ENCODE measurements at places on chromosomes 4 and X.

GRCh38 chrX:63686878-63687714, 97.9 kb downstream of the ARHGEF9 start:
- DNase-seq = no peak

- no peak for DNase-seq
Measured at GRCh38 chrX:155027509-155028066, 944 bp downstream of the FUNDC2 start.

DNA sequence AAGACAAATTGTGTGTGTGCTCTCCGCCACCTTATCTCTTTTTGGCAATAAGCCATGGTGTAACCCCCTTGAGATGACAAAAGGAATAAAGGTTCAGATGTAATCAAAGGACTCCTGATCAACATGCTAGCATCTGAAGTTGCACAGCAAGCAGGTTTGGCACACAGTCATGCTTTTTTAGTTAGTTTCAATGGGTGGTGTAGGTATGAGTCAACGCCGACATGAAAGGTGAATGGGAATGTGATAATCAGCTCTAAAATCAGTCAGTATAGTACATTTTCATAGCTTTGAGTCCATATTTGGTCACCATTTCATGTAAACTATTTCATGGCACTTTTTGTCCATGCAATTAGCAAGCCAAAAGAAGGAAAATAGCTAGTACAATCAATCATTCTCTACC, 50.4 kb upstream of the ETNPPL start:
- DNase-seq = no peak

- no peak for DNase-seq
Measured at GRCh38 chr4:94523617-94524016, 71.9 kb downstream of the PDLIM5 start.

DNA sequence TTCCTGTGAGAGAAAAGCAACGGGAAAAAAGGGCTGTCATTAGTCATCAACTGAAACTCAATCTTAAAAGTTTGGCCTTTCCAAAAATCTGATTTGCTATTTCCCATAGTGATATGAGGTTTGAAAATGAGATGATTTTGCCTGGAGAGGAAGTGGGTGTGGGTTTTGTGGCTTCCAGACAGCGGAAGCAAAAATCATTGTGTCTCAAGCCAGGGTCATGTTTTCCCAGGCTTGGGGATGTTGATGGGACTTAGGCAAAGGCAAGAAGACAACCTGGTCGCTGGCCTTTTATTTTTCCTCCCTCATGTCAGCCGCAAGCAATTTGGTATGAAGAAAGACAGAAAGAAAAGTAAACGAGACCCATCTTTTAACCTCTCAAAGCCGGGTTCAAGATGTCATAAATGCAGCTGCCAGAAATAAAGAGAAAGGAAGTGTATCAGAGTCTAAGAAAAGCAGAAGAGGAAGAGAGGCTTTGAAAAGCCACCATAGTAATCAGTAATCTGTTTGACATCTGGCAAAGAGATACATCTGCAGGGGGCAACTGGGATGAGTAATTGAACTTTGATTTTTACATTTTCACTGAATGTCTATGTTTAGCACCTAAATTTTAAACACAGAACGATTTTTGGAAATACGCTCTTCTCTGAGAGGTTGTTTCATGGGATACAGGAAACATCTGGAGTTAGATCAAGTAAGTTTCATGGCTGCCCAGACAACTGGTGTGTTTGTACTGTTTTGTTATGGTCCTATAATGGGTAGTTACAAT, 521.6 kb upstream of the SLIT2 start:
- DNase-seq = no peak

GRCh38 chr4:123163501-123163900, 233.1 kb upstream of the SPRY1 start:
- no peak for DNase-seq

- DNase-seq = no peak
Measured at GRCh38 chrX:84907324-84907968, 96.2 kb upstream of the APOOL start.

DNA sequence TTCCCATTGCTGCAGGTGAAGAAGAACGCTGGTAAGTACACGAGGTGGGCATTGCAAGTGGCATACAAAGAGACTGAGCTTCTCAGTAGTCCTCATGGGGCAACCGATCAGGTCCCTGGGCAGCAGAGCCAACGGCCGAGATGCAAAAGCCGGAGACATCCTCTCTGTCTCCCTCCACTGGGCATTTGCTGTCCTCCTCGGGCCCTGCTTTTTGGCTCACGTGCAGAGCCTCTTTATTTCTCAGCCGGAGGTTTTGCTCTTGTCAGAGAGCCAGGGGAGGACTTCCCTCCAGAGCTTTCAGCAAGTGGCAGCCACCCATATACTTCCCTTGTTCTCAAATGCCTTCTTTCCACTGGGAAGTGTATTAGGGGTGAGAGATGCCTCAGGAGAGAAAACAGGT, 18.0 kb downstream of the STARD8 start:
- DNase-seq = no peak

DNA sequence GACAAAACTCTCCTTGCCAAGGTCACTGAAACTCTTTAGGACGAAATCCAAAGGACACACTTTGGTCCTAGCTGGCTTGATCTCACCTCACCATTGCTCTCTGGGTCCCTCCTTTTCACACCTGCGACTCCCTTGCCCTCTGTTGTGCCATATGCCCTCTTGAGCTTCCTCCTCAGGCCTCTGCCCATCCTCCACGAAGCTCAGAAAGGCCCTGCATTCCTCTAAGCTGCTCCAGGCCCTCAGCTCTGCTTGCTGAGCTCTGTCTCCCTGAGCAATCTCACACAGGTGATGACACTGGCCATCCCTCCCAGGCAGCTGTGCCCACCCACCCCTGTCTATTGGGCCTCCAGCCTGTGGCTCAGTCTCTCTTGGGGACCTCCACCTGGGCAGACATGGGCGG, 10.1 kb upstream of the AFAP1 start:
- DNase-seq = no peak

- DNase-seq = no peak
Measured at GRCh38 chrX:143634309-143634662, 1.6 kb downstream of the SLITRK4 start.

DNA sequence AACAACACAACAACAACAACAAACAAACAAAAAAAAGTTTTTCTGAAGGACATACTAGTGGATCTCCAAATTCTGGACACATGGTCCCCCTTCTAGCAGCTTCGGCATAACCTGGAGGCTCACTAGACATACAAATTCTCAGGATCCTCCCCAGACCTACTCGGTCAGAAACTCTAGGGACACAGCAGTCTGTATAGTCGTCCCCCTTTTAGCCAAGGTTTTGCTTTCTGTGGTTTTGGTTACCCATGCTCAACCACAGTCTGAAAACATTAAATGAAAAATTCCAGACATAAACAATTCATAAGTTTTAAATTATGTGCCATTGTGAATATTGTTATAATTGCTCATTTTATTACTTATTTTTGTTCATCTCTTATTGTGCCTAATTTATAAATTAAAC, 45.2 kb upstream of the SHISA3 start:
- DNase-seq = no peak

GRCh38 chr4:17846266-17846665, 35.5 kb downstream of the NCAPG start:
- no peak for DNase-seq

- no peak for DNase-seq
Measured at GRCh38 chr4:113823291-113823659, 61.7 kb upstream of the CAMK2D start.

GRCh38 chr4:87036713-87037112, 101.9 kb downstream of the AFF1 start:
- DNase-seq = no peak

DNA sequence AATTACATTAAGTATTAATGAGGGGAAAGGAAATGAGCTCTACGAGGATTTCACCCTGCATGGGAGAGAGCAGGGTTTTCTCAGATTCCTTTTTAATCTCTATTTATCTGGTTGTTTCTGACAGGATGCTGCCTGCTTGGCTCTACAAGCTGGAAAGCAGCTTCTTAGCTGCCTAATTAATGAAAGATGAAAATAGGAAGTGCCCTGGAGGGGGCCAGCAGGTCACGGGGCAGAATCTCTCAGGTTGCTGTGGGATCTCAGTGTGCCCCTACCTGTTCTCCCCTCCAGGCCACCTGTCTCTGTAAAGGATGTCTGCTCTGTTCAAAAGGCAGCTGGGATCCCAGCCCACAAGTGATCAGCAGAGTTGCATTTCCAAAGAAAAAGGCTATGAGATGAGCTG, 113.7 kb downstream of the PARM1 start:
- no peak for DNase-seq

DNA sequence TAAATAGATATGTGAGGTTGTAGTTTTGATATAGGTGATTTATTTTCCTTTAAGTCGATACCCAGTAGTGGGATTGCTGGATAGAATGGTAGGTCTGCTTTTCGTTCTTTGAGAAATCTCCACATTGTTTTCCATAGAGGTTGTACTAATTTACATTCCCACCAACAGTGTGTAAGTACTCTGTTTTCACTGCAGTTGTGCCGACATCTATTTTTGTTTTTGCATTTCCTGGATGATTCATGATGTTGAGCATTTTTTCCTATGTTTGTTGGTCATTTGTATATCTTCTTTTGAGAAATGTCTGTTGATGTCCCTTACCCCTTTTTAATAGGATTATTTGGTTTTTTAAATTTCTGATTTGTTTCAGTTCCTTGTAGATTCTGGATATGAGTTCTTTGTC, 120.7 kb downstream of the NAA11 start:
- DNase-seq = no peak

GRCh38 chr4:123836851-123837595, 440.4 kb downstream of the SPRY1 start:
- no peak for DNase-seq

- no peak for DNase-seq
Measured at GRCh38 chr4:13160920-13161319, 323.2 kb downstream of the RAB28 start.

- no peak for DNase-seq
Measured at GRCh38 chrX:48831136-48831908, 4.1 kb downstream of the PCSK1N start.

DNA sequence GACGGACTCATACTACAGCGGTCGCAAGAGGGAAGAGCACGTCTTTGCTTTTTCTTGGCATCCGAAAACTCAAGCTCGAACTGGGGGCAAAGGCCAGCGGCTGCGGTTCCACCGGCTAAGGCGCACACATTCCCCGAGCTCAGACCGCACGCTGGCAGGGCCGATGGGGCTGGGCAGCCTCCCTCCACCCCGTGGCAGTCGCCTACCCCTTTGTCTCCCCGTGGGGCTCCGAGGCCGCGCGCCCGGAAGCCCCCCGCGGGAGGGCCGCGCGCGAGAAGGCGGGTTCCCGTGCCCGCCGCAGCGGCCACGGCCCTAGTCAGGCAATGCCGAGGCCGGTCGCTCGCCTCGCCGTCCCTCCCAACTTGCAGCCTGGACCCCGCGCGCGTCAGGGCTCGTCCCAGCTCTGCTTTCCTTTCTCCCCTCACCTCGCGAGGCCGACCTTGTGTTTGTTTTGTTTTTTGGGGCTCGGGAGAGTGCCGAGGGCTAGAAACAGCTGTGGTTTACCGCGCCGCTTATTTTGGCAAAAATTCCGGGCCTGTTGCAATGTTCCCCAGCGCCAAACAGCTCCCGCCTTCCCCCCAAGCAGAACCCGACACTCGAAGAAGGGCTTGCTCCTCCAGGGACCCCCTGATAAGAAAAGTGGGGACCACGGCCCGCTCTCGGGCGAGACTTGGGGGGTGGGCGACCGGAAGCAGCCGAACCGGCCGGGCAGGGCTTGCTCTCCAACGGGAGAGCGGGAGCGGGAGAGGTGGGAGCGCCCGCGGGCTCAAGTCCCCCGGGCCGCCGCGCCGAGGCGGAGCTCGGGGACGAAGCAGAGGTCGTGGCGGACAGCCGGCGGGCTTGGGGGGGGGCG, 561 bp upstream of the N4BP2 start:
- no peak for DNase-seq

DNA sequence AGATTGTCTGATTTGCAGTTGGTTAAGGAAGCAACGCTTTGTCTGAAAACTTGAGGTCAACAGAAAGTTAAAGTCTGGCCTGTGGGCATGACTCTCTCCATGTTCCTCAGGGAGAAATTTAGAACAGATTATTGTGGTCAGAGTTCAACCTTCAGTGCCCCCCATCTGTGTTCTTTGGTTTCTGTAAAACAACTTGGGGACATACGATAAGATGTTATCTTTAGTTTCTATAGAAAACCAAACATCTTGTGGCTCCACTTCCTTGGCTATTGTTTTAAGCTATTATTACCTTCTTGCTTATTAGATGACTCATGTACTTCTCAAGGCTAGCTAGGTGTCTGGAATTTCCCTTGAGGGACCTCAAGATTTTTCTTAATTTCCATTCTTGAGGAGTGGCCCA, 507.7 kb downstream of the PDHA2 start:
- no peak for DNase-seq

DNA sequence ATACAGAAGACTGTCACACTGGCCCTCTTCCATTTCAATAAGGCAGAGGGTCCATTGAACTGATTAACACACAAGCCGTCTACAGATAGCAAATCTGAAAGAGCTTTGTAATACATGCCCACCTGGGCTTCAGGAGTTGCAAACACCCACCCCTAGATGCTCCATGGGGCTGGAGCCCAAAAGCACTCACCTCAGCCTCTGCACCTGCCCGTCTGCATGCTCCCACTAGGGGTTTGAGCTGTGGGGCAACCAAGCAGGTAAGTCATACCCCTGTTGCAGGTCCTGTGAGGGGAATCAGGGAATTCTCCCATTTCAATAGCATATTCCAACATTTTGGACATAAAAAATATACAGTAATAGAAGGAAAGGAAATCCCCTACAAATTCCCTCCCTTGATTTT, 243.0 kb upstream of the KCNIP4 start:
- DNase-seq = no peak

- DNase-seq = no peak
Measured at GRCh38 chr4:118344801-118345200, 8.0 kb downstream of the PRSS12 start.

DNA sequence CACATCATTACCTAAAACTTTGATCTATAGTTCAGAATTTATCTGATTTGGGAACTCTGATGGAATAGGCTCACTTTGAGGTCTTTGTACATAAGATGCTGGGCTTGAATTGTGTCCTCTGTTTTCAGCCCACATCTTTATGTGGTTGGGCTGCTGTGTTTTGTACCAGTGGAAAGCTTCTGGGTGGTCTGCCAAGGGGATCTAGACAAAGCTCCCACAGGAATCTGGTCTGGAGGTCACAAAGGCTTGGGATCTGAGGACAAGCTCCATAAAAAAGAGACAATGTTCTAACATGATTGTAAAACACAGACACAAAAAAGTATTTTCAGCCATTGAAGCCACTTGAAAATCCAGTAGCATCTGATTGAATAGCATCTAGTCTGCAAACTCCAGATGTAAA, 393.5 kb upstream of the PITX2 start:
- no peak for DNase-seq

DNA sequence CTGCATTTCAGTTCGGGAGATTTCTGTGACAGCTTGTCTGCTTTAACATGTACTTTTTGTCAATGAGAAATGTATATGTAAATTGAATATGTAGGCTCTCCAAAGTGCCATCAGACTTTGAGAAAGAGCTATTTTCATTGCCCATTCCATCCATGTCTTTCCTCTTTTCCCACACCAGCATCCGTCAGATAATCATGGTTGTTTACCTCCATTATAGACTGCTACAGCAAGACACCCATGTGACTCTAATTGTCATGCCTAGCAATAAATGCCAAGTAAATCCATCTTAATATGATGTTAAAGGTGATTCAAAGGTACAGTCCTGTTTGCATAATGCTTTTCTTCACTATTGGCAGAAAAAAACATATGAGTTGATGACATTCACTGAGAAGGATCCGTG, 1019.3 kb upstream of the GRID2 start:
- no peak for DNase-seq

- DNase-seq = no peak
Measured at GRCh38 chr4:98352396-98352795, 91.2 kb downstream of the RAP1GDS1 start.

Measured in D721Med (cell line).